ENCODE measurements at places on chromosomes 5 and 9.

DNA sequence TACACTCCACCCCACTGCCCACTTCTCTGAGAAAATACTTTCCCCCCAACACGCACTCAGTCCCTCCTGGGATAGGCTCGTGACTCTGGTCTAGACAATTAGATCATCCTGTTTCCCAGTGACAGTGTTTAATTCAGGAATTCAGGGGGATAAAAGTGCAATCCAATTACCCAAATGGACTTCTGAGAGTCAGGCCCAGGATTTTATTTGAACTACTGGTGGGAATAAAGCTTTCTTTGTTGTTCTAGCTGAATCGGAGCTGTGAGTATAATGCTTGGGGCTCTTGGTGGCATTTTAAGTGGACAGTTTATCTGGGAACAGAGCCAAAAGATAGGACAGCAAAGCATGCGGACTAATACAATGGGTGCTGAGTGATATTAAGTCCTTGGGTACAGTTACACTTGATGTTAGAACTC, 683.3 kb downstream of the MAT2B start:
- no peak for DNase-seq

- DNase-seq: no peak
Observed at GRCh38 chr5:142342128-142342981, 17.5 kb upstream of the SPRY4 start.

- DNase-seq: no peak
Observed at GRCh38 chr5:136811551-136811950, 446.2 kb upstream of the TRPC7 start.

GRCh38 chr5:8478326-8478725, 609.4 kb downstream of the MTRR start:
- no peak for DNase-seq

DNA sequence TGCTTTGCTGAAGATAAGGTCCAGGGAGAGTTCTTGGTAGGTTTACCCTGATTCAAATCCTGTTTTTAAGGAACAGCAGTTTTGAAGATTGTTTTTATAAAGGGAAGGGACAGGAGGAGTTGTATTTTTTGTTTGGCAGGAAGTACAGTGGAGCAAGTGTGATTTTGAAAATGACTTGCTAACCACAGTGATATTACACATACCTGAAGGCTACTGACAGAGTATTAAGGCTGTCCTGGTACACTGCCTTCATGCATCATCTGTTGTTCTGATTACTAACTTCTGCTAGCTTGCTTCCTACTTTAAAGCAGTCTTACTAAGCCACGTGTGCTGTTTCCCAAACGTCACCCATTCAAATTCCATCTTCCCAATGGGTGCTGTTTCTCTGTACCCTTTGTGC, 559.5 kb upstream of the SGCD start:
- DNase-seq: no peak

DNA sequence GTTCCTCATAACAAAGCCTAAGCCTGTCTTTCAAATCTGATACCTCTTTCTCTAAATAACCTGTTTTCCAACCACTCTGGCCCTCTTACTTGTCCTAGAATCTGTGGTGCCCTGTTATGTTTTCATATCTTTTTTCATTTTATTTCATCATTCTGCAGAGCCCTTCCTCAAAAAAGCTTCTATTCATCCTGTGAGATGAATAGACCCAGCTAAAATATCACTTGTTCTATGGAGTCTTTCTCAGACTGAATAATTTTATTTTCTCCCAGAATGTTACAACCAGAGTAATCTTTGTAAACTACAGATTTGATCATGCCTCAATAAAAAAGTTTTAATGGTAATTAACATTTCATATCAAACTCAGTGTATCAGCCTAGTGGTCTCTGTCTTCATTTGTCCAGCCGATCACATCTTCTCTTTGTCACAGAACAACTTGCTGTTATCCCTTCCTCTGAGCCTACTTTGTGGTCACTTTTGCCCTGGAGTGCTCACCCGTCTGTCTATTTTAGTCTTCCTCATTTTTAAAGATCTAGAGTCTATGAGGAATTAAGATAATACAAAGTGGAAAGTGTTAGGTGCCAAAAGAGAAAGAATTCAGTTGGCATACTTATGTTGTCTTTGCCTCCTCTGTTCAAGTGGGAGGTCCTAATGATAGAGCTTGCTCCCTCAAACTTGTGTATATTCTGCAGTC, 77.8 kb downstream of the ZCCHC7 start:
- no peak for DNase-seq
